ENCODE measurements at places on chromosomes 11 and 22.

DNA sequence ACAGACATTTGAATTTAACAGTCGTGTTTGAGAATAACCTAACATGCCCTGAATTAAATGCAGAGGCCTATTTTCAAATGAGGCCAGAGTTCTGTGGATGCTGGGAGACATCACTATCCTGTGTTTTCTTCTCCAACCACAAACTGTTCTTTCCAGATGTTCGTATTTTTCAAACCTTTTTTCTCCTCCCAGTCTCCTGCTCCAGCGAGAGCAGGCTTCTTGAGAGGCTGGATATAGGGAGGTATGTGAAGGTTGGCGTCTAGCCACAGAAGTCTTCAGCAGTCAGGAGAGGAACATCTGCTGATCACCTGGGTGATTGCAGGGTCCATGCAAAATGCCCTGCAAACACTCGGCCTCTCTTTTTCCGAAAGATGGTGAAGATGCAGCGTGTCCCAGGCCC lies 126.3 kb downstream of the C11orf91 start:
- no peak for DNase-seq

DNA sequence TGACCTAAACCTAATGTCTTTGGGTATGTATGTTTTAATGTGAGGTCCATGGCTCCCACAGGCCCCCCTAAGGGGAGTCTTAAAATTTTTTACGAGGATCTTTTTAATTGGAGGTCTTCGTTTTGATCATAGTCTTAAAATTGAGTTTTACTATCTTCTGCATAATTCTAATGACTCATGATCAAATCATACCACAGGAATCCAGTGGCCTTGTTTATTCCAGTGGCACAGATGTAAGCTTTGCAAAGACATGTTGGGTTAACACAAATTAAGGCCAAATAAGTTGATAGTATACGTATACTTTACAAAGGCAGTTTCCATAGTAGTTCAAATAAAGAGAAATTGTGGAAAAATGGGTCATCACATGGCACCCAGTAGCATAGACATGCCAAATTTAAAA lies 33.9 kb upstream of the FJX1 start:
- DNase-seq, result no peak

GRCh38 chr11:16511116-16512114 lies 155.1 kb upstream of the SOX6 start:
- DNase-seq, result no peak

GRCh38 chr11:267491-267994 lies 10.7 kb upstream of the NLRP6 start:
- DNase-seq, result no peak

GRCh38 chr11:986270-986951 lies 50.1 kb downstream of the MUC6 start:
- no peak for DNase-seq
